Effector memory CD4-positive, alpha-beta T cell (primary cell): ENCODE measurements at places on chromosomes 7 and 10.

DNA sequence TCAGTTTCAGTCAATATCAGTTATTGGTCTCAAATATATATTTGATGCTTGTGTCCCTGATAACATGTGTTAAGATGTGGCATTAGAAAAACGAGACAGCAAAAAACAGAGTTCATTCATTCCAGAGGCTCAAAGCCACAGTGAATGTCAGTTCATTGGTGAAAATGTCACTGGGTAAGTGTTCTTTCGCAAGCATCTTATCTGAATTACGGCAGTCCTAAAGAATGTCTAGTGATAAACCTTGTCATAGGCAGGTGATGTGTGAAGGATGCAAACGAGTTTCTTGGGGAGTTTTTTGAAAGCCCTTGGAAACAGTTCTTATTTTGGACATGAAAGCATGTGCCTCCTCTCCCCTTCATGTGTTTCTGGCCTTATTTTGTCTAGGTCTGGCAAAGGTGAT lies 45.9 kb upstream of the RELN start:
- no peak for DNase-seq

DNA sequence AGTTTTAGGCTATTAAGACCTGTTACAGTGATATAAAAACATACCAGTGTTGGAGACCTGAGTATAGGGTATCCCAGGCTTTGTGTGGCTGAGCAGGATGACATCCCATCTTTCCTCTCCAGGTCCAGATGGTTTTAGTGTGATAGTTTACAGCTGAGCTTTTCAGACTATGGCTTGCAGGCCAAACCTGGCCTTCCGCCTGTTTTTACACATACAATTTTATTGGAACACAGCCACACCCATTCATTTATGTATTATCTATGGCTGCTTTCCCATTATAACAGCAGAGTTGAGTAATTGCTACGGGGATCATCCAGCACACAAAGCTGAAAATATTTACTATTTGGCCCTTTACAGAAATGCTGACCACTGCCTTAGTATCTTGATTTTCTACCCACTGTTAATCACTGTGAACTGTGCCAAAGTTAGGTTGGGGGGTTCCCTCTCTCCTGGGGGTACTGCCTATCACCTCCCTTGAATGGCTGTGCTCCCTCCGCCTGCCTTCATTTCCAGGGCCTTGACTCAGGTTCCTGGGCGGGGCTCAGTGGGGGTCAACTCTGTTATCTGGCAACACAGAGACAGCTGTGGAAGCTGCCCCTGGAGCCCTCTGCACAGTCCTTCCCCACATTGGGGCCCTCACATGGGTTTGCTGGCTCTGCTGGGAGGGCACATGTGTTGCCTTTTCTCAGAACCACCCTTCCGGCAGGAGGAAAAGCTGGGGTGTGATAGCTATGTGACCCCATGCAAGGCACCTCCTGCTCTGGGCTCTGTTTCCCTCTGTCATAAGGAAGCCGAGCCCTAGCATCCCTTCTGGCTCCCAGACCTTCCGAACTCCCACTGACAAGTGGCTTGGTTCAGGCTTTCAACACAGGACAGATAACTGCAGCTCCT lies 40.3 kb upstream of the SH2D4B start:
- no peak for DNase-seq

DNA sequence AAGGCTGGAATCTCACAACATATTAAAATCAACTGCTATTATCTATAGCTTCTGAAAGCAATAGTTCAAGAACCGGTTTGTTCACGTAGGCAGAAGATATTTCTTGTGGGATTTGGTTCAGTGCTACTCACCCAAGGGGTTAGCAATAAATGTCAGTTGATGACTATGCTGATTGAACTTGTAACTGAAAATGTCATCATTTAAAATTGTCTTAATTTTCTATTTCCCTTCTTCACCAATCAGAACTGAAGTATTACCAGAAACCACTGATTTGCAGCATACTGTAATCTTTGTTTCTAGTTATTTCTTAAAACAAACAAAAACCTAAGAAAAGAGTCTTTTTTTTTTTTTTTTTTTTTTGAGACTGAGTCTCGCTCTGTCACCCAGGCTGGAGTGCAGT lies 46.1 kb downstream of the CPEB3 start:
- no peak for DNase-seq

- DNase-seq = no peak
Measured at GRCh38 chr7:26479581-26479980, 187.9 kb downstream of the SNX10 start.

DNA sequence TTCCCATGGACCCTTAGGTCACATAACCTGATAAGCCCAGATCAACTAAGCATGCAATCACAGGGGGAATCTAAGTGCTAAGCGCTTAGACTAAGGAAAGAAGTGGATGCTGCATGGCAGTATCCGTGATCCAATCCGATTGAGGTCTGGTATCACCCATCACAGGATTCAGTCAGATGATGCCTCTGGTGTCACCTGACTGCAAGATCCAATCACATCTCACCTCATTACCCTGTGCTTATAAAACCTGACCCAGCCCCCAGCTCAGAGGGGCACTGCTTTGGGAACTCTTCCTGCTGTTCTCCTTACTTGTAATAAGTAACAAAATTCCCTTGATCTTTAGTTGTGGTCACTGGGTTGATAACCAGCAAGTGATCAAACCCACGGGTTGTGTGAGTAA lies 84.7 kb upstream of the TMEM168 start:
- DNase-seq = no peak

DNA sequence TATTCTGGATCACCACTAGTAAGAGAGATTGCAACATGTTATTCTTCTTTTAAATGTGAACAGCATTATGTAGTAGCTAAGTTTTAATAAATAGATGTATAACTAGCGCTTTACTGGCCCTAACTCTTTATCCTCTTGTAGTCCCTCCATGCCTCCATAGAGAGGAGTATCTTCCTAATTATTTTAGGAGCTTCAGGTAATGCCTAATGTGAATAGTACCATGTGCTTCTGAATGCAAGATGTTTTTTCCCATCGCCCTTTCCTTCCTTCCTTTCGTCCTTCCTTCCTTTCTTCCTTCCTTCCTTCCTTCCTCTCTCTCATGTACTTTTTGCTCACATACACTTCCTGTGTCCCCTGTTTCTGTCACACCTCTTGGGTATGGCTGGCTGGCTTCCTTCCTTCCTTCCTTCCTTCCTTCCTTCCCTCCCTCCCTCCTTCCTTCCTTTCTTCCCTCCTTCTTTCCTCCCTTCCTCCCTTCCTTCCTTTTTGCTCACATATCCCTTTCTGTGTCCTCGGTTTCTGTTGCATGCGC lies 290.7 kb downstream of the HDAC9 start:
- DNase-seq = no peak

GRCh38 chr10:60444494-60445064 lies 54.9 kb upstream of the ANK3 start:
- DNase-seq = no peak

GRCh38 chr7:47444376-47445098 lies 137.4 kb downstream of the TNS3 start:
- no peak for DNase-seq

GRCh38 chr10:113088194-113088593 lies 138.1 kb downstream of the TCF7L2 start:
- DNase-seq = no peak

DNA sequence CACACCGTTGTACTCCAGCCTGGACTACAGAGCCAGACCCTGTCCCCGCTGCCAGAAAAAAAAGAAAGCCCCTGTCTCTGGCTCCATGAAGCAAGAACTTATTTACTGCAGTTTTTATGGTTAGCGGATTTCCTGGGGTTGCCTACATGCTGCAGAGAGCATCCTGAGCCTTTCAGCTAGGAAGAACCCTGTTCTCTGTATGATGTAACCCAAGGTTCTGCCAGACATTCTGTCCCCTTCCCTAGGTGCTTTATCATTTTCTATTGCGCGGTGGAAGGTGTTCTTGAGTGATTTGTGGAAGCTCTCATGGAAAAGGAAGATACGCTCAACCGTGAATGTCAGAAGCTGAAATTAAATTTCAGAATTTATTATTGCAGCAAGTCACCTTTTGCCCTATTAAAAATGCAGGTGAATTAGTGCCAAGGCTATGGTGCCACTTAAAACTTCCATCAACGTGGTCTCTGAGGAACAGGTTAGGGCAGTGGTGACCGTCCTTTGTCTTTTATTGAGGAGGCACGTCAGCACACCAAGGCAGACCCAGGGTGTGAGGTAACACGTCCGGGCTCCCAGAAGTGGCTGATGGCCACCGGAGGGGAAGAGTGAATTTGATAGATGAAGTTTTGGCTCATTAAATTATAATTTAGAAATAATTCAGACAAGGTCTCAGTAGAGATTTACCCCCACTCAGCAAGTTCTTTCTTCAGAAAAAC lies 273.1 kb downstream of the PHTF2 start:
- DNase-seq = no peak

DNA sequence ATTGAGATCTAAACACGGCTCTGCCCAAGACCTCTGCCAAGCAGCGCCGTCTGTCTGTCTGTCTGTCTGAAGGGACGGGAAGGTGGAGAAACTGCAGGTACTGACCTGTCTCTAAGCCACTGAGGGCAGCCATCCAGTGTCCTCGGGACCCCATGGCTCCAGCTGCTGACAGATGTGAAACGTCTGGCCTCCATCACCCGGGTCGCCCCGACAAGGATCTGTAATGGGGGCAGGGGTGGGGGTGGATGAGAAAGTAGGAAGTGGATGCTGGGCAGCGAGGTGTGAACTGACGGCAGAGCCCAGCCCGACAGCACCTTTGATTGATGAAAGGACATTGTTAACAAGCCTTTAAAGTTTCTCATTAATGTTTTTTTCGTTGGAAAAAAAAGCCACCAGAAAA lies 193.1 kb downstream of the EBF3 start:
- DNase-seq = no peak

DNA sequence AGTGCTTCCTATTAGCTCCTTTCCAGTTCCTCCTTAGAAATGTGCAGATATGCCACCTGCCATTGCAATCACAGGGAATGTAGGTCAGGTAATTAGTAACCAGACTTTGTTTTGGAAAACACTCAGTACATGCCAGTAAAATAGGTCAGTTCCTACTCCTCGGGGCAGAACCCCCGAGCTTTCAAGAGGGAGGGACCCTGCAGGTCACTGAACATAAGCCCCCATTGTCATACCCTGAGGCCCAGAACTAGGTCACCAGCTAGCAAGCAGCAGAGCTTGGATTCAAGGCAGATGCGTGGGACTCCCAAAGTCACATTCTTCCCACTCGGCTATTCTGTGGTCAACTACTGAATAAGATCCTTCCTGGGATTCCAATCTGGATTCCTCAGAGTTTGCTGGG lies 104.8 kb downstream of the PPP1R3C start:
- DNase-seq = no peak

DNA sequence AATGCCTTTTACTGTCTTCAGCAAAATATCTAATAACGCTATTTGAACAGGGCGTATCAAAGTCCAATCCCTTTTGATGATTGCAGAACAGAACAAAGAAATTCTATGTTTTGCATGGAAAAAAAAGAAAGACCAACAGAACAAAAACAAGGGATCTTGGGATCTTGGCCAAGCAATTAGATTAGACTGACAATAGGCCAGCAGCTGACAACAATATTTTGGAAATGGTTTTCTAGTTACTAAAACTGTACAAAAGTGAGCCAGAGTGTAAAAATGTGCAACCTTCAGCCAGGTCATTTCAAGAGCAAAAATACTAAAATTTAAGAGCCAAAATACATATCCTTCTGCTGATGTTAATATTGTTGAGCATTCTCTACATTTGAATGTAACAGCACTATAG lies 716.5 kb upstream of the KCND2 start:
- DNase-seq = no peak

DNA sequence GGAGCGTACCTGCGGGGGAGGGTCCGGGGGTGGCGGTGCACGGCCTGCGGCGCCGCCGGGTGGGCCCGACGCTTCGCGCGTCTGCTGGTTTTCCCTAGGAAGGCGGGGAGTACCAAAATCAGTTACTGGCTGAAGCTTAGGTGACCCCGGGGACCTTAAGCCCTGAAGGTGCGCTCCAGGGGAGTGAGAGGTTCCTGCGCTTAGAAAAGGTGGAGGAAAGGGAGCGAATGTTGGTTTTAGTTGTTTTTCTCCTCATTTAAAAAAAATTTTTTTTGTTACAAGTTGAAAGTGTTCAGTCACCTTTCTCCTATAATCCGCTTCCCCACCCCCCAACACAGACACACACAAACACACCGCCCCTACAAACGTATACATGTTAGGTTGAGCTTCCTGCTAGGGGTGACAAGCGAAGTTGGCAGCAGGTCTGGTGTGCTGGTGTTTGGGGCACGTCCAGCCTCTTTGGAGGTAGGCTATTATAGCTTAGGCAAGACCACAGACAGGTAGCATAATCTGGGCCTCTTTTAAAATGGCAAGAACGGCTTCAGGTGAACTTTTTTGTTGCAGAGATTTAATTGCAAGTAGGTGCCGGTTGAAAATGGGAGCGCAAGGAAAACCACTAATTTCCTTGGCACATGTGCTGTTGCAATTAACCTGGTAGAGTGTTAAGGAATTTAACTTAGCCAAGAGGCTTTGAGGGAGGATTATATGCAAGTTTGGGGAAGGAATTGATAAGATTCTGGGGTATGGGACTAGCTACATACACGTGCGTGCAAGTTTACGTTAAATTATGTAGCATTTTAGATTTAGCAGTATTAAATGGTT lies 945 bp downstream of the ADD3 start:
- peak; percentile 36 for DNase-seq

DNA sequence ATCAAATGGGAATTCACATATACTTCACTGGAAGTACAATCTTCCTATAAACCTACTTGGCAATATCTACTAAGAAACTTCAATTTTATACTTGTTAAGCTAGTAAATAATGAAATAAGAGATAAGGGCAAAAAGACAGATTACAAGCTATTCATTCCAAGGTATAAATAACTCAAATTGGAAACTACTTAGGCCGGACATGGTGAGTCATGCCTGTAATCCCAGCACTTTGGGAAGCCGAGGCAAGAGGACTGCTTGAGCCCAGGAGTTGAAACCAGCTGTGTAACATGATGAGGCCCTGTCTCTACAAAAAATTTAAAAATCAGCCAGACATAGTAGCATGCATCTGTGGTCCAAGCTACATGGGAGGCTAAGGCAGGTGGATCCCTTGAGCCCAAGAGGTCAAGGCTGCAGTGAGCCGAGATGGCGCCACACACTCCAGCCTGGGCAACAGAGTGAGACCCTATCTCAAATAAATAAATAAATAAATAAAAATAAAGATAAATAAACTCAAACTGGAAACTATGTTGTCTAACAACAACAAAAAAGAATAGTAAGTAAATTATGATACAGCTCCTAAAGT lies 37.6 kb downstream of the ARHGAP21 start:
- no peak for DNase-seq

DNA sequence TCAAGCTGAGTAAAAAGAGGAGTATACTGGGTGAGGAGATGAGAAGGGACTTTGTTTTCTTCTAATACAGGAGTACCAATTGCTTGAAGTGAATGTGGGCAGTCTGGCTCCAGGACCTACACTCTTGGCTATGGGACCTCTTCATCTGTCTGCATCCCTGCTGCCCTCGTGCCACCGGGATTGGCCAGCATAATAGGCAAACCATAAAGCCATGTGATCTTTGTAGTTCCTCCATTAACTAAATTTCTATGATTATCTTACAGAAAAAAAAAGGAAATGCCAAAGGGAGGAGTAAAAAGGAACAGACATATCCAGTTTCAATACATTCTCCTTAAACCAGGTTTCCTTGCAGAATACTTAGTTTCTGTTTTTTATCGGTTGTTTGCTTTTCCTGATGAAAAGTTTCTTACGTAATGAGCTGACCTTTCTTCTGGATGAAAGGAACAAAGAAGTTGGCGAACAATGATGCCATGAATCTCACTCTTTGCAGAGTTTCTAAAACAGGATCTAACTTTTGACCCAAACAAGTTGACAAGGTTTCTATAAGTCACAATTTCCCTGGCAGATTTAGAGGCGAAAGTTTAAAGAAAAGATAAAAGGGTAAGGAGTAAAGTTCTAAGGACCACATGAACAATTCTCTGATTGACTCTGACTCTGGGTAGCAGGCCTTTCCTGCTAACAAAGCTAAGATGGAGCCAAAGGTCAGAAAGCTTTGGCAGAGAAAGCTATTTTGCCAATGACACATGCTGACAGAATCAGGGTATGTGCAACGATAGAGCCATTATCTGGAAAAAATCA lies 54.1 kb downstream of the LAMB1 start:
- DNase-seq = no peak
